ENCODE measurements at places on chromosomes 6 and 20.
A peak's percentile ranks its signal among the peaks of the same experiment; 100 is the strongest.

- no peak for DNase-seq
Measured at GRCh38 chr6:110520992-110521543, 44.7 kb upstream of the SLC22A16 start.

DNA sequence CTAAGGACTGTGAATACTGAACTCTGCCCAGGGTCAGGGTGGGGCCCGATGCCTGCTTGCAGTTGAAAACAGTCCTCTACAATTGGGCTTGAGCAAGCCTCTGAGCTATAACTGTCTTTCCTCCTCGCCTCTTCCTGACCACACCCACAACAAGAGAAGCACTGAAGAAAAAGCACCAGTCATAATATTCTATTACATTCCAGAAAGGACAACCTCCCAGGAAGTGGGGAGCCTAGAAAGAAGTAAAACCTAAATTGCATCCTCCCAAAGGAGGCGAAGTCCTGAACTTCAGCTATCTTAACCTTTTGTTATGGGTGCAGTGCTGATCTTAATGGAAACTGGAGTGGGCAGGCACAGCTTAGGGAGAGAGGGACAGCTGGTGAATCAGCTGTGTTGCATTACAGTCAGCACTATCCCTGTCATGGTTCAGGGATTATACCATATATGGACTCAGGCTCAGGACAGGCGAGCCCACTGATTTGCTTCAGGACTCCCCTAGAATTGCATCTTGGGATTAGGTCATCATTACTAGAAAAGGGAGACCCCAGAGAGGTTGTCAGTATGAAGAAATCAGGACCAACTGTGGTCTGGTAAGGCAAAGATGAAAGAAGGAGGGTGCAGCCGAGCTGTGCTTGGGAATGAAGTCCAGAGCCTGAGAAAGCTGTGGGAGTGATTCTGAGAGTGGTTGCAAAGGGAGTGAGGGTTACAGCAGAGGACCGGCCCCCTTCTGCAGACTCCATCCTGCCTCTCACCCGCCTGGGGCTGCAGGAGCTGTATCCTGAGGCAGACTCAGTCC is 18.3 kb upstream of the TRAM2 start:
- DNase-seq: no peak

GRCh38 chr6:144246988-144247387 is 38.1 kb upstream of the UTRN start:
- DNase-seq: no peak

- DNase-seq: no peak
Measured at GRCh38 chr6:85678026-85678601, 35.4 kb upstream of the SYNCRIP start.

GRCh38 chr6:135826236-135826804 is 25.2 kb upstream of the PDE7B start:
- DNase-seq: no peak

- DNase-seq: no peak
Measured at GRCh38 chr20:53833333-53834061, 236.9 kb downstream of the BCAS1 start.

DNA sequence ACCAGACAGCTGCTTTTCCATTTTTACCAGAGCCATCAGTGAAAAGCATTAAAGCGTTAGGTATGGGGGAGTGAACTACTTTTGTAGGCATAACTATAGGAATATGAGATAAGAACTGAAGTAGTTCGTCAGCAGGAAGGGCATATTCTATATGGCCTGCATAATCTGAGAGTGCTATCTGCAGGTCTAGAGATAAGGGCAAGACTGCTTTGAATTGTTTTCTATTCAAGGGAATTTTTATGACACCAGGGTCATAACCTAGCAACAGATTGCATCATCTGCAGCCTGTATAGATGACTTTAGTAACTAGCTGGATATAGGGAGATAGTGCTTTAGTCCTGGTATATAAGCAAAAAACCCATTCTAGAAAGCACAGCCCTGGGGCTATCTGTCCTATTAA is 437.3 kb upstream of the HTR1E start:
- DNase-seq: no peak

DNA sequence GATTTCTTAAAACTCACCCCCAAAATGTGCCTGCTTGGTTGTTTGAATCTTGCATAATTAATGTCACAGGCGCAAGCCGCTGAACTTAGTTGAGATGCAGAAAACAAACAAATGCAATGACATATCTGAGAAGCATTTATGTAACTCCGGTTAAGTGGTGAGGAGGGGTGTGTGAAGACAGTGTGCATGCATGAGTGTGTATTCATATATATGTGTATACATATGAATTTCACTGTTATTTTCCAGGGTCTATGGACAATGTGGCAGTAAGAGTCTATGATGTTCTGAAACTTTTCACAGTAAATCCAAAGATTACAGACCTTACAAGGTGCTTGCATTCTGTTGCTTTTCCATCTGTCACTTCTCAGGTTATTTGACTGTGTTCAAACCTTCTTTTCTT is 103.0 kb downstream of the ZNF217 start:
- no peak for DNase-seq

DNA sequence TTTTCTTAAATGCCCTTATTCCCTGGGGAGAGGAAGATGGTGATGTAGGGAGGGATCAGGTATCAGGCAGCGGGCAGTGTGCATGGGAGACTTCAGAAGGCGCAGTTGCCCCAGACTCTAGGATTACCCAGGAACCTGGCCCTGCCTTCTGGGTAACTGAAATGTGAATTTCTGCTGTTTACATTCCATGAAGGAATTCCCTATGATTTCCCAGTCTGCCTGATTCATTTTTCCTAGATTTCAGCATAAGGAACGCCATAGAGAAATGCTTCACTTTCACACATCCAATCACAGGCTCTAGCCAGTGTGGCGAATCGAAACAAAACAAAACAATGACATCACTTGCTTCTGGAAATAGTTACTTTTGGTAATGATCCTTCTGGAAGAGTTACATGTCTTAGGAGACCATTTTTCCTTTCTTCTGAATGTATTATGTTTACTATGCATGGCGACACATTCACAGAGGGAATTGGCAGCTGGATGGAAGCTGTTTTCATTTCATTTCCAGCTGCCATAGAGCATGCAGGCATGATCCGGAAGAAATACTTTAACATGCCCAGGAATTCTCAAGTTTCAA is 33.3 kb downstream of the LRP11 start:
- no peak for DNase-seq

GRCh38 chr6:149995971-149996370 is 29.4 kb downstream of the RAET1L start:
- DNase-seq: no peak

GRCh38 chr20:41078329-41078728 is 49.7 kb downstream of the TOP1 start:
- no peak for DNase-seq

DNA sequence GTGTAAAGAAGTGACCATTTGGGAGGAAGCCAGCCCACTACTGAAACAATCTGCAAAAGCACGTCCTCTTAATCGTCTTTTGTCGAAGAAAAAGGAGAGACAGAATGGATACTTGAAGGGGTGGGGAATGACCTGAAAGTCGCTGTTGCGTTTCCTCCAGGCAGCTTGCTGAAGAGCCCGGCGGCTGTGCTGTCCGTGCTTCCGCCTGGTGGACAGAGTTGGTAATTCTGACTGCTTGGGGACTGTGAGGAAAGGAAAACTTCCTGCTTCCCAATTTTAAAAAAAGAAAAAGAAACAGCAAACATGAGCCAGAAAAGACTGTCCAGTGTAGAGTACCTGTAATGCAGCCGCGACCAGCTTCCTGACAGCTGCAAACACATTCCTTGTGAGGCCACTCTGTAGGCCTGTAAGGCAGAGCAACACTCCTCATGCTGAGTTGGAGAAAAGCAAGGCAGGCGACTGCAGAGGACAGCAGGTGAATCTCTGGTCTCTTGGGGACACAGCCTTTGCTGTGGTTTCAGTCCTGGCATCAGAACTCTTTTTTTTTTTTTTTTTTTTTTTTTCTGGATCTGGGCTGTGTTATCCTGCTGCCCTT is 251.1 kb upstream of the TBX18 start:
- no peak for DNase-seq

GRCh38 chr6:100566563-100566962 is 101.8 kb upstream of the SIM1 start:
- no peak for DNase-seq

DNA sequence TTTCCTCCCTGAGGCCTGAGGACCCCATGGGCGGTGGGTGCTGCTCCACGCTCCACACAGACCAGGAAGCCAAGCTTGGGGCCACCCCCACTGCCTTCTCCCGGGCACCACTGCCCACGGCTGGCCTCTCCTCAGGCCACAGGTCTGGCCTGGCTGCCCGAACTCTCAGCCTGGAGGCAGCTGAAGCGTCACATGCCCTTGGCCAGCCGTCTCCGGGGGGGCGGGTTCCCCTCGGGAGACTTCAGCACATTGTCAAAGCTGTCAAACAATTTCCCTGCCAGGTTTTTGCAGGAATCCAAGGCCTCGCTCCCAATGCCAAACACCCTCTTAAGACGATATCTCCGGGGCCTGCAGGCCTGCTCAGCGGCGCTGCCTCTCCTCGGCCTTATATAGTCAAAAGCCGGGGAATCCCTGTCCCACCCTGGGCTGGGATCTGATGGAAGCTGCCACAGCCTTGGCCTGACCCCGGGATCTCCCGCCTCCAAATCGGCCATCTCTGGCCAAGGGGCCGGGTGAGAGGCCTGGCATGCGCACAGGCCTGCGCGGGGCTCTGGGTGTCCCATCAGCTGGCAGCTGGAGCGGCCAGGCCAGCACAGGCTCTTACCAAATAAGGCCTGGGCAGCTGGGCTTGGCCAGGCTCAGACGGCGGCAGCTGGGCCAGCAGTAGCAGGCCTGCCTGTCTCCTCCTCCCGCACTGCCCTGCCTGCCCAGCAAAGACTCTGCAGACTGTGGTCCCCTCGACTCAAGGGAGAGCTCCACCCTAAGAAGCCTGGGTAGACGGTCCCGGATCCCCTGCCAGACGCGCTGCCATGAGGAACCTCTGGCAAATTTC is 49.7 kb downstream of the RBM38 start:
- no peak for DNase-seq

GRCh38 chr6:168934660-168935627 is 318.7 kb downstream of the THBS2 start:
- no peak for DNase-seq

GRCh38 chr6:15893556-15894253 is 230.9 kb upstream of the DTNBP1 start:
- DNase-seq: no peak

GRCh38 chr6:130851026-130851425 is 23.8 kb downstream of the SMLR1 start:
- no peak for DNase-seq

GRCh38 chr6:14059791-14060436 is 57.7 kb upstream of the CD83 start:
- DNase-seq: no peak

DNA sequence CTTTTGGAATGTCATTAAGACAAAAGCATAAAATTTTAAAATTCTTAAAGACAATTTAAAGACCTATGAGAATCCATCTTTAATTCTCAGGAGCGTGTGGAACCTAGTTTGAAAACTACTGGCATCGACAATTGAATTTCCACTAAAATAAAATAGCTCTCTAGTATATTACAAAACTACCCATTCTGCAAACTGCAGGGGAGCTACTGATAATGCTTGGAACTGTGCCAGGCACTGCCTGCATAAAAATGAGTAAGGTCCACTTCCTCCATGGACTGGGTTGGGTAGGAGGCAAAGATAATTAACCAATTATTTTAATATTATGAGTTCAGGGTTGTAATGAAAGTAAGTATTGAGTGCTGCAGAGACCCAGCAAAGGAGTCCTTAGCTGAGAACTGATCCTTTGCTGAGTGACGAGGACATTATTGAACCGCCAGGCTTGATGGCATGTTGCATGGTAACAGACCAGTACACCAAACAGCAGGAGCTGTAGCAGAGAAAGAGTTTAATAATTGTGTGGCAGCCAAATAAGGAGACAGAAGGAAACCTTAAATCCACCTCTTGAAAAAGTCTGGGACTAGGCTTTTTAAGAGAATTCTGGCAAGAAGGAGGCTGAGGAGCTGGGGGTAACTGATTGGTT is 261.3 kb downstream of the ESR1 start:
- DNase-seq: no peak

GRCh38 chr6:139540894-139541293 is 166.4 kb upstream of the CITED2 start:
- DNase-seq: no peak

GRCh38 chr6:40379811-40380210 is 207.4 kb downstream of the LRFN2 start:
- no peak for DNase-seq

DNA sequence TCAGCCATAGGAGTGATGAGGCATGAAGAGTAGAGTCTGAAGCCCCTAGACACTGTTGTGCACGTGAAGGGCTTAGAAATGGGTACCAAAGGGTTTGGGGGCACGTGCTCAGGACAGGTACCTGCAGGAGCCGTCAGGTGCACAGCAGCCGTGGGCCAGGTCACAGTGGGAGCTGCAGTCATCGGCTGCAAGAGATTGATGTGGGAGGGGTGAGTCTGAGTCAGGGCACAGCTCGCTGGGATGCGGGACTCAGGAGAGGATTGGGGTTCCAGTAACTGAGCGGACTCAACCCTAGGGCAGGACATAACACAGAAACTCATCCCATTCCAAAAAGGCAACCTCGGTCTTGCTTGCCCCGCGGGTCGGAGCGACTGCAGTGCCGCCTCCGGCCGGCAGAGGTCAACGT is 1.1 kb downstream of the DLK2 start:
- peak; percentile 56 for DNase-seq

DNA sequence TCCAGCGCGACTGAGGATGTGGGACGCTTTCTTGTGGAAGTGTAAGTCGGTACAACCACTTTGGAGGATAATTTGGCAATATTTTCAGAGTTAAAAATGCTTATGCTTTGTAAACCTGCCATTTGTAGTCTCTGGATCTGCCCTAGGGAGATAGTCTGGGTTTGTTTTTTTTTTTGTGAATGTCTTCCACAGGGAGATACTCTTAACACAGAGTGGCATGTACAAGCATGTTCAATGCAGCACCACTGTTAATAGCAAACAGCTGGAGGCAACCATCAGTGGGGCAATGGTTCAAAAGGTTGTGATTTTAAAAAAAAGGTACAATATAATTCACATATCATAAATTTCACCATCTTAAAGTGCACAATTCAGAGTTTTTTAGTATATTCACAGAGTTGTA is 22.4 kb downstream of the SLC9A8 start:
- DNase-seq: no peak

DNA sequence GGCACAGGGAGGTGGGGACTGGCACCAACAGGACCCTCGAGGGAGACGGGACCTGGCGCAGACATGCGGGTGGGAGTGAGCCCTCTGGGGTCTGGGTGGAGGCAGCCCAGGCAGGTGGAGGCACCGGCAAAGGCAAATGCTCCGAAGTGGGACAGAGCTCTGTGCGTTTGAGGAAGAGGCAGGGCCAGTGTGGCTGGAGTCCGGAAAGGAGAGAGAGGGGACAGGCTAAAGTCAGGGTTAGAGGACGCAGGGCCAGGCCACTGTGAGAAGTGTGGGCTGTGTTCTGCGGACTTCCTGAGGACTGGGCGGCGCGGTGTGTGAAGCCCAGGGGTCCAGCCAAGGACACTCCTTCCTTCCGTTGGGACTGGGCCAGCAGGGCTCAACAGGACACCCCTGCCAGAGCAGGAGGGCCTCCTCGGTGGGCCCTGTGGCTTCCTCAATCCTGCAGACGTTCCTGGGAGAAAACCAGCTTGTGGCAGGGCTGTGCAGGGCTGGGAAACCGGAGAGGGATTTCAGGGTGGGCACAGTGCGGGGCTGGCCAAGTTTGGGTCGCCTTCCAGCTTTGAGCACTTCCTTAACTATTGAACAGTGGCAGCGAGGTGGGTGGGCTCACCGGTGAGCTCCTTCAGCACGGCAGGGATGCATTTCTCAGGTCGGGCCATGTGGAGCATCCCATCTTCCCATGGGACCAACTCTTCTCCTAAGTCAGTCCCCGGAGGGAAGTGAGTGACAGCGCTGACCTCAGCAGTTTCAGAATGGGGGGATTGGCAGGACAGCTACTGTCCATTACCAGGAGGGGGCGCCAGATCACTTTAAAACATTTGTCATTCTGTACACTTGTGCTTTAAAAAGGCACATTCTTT is 22.5 kb downstream of the MOCS3 start:
- DNase-seq: peak; percentile 48

- DNase-seq: no peak
Measured at GRCh38 chr6:27478141-27478705, 5.3 kb upstream of the ZNF184 start.

Data from activated CD4-positive, alpha-beta T cell treated with anti-CD3 and anti-CD28 coated beads, Interleukin-2, amount 50 U/mL, for 4 hours (primary cell).